ENCODE measurements at places on chromosomes 12 and 14.

DNA sequence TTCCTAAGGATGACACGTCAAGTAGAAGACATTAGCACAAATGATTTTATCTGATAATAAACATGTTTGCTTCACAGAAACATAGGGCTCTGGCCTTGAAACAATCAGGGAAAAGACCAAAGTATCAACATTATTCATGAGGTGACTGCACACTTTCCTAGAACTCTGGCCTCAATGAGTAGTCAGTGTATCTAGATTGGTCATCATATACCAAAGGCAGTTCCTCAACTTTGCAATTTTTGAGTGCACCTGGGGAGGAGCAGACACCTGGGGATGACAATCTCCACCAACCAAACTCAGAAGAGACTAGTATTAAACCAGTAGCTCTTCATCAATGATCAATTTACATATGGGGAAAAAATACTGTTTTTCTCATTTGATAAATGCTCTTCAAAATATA is 4.5 kb downstream of the EDDM3A start:
- DNase-seq = no peak

DNA sequence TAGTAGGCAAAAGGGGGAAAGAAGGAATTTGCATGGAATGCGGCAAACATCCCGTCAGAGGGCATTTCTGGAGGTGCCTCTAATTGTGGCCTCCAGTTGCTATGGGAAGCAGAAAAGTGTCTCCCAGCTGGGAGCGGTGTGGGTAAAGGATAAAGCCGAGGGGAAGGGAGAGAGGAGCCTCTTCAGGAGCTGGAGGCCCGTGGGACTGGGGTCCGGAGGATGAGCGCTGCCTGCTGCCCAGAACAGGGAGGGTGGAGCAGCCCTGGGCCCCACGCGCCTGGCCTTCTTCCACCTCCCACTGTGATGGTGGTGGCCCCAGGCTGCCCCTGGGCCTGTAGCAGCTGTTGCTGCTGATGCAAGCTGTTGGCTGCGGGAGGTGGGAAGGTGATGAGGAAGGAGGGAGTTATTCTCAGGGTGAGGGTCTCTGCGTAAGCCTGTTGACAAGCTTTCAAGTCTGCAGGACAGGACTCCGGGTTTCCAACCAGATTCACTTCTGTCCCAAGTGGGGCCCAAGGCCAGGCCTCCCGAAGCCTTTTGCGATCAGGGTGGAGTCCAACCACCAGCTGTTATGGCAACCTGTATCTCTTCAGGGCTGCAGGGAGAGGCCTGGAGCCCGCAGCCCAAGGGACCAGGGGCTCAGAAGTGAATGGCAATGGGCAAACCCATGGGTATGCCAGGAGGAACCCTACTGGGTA is 19.1 kb upstream of the PGF start:
- no peak for DNase-seq

DNA sequence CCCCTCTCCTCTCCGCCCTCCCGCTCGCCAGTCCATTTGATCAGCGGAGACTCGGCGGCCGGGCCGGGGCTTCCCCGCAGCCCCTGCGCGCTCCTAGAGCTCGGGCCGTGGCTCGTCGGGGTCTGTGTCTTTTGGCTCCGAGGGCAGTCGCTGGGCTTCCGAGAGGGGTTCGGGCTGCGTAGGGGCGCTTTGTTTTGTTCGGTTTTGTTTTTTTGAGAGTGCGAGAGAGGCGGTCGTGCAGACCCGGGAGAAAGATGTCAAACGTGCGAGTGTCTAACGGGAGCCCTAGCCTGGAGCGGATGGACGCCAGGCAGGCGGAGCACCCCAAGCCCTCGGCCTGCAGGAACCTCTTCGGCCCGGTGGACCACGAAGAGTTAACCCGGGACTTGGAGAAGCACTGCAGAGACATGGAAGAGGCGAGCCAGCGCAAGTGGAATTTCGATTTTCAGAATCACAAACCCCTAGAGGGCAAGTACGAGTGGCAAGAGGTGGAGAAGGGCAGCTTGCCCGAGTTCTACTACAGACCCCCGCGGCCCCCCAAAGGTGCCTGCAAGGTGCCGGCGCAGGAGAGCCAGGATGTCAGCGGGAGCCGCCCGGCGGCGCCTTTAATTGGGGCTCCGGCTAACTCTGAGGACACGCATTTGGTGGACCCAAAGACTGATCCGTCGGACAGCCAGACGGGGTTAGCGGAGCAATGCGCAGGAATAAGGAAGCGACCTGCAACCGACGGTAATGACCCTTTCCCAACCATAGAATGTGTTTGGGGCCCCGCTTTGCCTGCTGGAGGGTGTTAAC is 615 bp downstream of the CDKN1B start:
- DNase-seq = no peak

- DNase-seq = no peak
Observed at GRCh38 chr12:105330931-105331804, 677 bp downstream of the C12orf75 start.

GRCh38 chr12:4806439-4807115 is 86.4 kb downstream of the GALNT8 start:
- no peak for DNase-seq

GRCh38 chr14:36580856-36581831 is 1.3 kb downstream of the NKX2-8 start:
- DNase-seq = no peak

- DNase-seq = no peak
Observed at GRCh38 chr12:48960834-48961233, 3.5 kb upstream of the ARF3 start.

DNA sequence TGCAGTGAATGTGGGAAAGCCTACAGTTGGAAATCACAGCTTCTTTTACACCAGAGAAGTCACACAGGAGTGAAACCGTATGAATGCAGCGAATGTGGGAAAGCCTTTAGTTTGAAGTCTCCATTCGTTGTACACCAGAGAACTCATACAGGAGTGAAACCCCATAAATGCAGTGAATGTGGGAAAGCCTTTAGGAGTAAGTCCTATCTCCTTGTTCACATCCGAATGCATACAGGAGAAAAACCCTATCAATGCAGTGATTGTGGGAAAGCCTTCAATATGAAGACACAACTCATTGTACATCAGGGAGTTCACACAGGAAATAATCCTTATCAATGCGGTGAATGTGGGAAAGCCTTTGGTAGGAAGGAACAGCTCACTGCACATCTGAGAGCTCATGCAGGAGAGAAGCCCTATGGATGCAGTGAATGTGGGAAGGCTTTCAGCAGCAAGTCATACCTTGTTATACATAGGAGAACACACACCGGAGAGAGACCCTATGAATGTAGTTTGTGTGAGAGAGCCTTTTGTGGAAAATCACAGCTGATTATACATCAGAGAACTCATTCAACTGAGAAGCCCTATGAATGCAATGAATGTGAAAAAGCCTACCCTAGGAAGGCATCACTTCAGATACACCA is 24.6 kb downstream of the ZNF26 start:
- DNase-seq = no peak

DNA sequence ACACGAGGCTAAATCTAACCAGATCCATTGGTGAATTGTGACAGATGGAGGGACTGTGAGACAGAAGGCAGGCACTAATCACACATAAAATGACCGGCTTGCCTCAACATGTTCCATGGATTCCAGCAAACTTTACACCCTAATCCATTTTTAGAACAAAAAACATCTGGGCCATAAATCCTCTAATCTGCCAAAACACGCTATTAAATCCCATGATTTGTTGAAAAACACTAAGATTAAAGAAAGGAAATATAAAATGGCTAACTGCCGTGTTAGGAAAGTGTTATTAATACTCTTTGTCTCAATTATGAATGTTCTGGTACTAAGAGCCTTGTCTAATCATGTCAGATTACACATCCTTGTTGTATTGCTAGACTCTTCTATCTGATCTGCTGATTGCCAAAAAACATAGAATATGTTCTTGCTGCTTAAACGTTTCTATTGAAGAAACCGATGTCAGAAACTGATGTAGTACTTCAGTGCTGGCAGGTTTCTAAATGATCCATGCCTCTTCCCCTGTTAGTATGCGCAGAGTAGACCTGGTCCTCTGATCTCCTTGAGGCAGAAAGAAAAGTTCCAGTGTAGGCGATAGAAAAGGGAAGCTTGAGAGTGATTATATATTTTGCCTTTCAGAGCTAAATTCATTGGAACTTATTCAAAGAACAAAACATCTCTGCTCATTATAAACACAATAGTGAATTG is 384.9 kb downstream of the SOX5 start:
- no peak for DNase-seq

GRCh38 chr12:64742416-64742815 is 16.8 kb downstream of the GNS start:
- no peak for DNase-seq

DNA sequence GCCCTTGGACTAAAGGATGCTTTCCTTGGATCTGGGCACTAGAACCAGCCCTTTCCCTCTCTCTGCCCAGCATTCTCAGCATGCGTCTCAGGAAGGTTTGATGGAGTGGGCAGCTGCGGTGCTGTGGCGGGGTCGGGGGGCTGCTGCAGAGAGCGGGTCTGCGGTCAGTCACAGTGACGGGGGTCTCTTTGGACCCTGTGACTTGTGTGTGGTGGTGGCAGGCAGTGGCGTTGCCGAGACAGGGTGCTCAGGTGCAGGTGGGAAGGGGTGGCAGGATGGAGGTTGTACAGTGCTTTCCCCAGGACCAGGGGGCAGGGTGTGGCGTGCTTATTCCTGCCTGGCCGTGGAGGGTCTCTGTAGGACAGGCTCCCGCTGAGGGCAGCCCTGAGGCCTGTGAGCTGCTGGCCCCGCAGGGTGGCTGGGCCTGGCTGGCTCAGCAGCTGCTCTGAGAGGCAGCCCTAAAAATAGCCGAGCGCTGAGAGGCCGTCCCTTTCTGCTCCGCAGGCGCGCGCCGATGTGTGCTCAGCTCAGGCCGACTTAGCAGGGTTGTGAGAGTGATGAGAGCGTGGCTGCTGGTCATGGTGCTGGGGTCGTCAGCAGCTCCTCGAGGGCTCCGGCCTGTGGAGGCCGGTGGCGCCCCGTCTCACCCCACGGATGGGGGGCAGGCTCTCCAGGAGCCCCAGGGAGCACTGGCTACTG is 9.7 kb downstream of the PACS2 start:
- no peak for DNase-seq

DNA sequence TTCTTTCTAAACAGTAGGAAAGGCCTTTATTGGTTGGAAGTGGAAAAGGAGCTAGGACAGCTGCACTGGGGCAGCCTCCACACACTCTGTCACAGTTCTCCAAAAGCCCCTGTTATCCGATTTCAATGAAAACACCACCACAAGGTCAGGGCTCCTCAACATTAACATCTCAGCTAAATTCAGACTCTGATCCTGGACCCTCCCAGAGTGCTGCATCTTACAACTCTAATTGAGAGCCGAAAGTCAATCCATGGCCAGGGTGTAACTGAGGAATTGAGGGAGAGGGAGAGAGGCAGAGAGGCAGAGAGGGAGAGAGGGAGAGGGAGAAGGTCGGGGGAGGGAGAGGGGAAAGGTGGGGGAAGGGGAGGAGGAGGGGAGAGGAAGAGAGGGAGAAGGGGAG is 32.1 kb downstream of the DICER1 start:
- no peak for DNase-seq

DNA sequence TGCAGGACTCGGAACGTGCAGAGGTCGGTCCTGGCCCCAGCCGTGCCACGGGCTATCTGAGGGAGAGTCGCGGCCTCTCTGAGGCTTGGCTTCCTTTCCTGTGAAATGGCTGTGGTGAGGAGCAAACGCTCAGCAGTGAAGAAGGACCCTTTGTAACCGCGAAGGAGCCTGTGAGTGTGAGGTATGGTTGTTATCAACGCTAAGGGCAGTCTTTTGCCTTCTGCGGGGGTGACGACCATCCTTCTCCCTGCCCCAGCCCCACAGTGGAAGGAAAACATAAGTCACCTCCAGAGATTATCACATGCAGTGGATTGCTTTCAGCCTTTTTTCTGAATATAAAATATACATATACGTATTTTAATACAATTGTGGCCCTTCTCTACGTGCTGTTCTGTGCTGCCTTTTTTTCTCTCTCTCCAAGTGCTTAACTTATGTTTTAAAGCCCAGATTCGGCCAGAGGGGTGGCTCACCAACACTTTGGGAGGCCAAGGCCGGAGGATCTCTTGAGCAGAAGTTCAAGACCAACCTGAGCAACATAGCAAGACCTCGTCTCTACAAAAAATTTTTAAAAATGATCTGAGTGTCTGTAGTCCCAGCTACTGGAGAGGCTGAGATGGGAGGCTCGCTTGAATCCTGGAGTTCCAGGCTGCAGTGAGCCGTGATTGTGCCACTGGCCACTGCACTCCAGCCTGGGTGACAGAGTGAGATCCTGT is 17.4 kb downstream of the TAMALIN start:
- DNase-seq = no peak

- no peak for DNase-seq
Observed at GRCh38 chr14:92969430-92969829, 46.5 kb downstream of the CHGA start.

- no peak for DNase-seq
Observed at GRCh38 chr12:131690320-131690719, 20.6 kb upstream of the SFSWAP start.

- no peak for DNase-seq
Observed at GRCh38 chr14:77442196-77442595, 15.2 kb downstream of the VIPAS39 start.

- DNase-seq = no peak
Observed at GRCh38 chr14:67557656-67558055, 24.6 kb downstream of the PLEKHH1 start.

DNA sequence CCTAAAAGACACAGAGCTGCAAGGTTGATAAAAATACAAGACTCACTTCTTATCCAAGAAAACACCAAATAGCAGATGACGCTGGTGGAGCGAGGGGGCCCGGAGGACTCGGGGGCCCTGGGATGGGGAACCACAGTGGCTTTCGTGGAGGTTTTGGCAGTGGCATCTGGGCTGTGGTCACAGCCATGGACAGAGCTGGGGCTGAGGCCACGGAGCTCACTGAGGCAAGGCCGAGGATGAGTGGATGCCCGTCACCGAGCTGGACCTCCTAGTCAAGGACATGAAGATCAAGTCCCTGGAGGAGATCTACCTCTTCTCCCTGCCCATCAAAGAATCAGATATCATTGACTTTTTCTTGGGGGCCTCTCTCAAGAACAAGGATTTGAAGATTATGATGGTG is 117.2 kb downstream of the PTPRO start:
- DNase-seq = no peak

GRCh38 chr12:28941248-28941647 is 207.8 kb upstream of the FAR2 start:
- DNase-seq = no peak

GRCh38 chr12:5096241-5096924 is 52.7 kb downstream of the KCNA5 start:
- DNase-seq = no peak

DNA sequence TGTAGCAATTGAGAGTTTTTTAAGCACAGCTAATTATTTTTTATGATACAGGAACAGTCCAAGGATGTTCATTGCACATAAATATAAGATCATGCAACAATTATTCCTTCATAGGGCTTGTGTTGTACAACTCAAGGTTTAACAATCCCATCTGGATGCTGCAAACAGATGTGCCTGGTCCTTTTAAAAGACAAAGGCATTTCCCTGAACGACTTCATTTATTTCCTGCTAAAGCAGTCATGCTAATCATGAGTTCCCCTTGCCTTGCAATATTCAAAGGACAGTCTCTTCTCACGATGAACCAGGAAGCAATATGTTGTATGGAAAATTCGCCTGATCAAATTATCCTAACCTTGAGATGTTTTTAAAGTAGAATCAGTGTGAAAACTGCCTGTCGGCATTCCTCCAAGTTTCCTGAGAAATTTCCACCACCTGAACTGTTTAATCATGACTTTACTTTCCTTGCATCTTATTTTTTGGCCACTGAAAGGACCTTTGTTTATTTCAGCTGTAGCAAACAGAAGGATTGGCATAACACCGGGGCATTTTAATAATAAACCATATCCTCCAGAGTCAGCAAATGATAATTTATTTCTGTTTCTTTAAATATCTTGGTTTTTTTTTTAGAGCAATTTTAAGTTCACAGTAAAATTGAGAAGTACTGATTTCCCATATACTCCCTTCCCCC is 33.9 kb upstream of the TSPAN8 start:
- no peak for DNase-seq
